ENCODE measurements at places on chromosomes 6 and 20.

- DNase-seq: no peak
Observed at GRCh38 chr6:155177363-155177961, 86.4 kb upstream of the CLDN20 start.

GRCh38 chr6:12115492-12115891, 103.4 kb downstream of the HIVEP1 start:
- DNase-seq: no peak

DNA sequence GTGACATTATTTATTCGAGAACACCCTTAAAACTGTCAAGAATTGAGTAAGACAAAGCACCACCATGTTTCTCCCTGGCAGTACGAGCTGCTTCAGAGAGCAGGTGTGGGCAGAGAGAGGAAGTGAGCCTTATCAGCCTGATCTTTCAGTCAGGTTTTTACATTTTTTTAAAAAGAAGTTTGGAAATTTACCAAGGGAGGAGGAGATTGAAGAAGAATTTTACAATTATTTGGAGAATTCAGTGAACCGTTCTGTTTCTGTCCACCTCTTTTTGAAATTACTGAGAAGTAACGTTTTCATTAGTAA, 75.5 kb downstream of the ZDHHC14 start:
- no peak for DNase-seq

- DNase-seq: no peak
Observed at GRCh38 chr6:156850353-156850752, 73.2 kb downstream of the ARID1B start.

DNA sequence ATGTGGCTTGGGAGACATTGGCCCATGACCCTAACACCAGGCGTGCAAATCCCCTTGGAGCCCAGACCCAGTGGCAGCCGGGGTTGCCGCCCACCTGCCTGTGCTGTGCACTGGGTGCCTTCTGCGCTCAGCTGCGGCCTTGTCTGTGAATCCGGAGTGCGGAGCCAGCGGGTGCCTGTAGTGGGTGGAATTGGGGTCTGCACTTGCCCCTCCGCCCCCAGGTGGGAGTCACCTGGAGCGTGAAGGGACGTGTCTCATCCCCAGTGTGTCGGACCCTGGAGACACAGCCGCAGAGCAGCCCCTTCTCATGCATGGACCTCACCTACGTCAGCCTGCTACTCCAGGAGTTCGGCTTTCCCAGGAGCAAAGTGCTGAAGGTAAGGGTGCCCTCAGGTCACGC, 22.9 kb upstream of the PYGB start:
- DNase-seq: no peak

- no peak for DNase-seq
Observed at GRCh38 chr20:31894980-31895675, 24.7 kb downstream of the TTLL9 start.

DNA sequence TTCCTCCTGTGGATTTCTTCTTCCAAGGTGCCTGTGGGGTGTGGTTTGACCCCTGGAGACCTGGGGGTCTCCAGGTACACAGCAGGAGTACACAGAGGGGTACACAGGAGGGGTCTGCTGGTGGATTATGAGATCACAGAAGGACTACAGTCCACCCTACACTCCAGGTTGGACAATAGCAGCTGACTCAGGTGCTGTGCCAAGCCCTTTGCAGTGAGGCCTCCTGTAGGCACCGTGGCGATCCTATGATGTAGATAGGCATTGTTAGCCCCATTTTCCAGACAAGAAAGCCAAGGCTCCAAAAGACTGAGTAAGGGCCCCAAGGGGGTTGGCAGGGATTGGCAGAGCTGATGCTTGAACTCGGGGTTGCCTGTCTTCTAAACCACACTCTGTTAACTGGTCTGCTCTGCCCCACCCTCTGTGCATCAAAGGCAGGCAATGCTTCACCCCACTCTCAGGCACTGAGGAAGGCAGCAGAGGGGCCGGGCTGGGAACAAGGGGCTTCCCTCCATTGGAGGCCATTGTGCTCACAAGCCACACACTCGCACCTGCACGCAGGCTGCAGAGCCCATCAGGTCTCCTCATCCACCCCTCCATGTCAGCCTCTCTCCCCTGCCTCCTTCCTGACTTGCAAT, 77.5 kb upstream of the SIRPA start:
- no peak for DNase-seq

GRCh38 chr6:15426395-15426794, 180.5 kb downstream of the JARID2 start:
- no peak for DNase-seq
